ENCODE measurements at places on chromosomes 11 and 22. TPM values are rescaled to one million over a fixed set of nuclear protein-coding genes. Genes with fewer than 3 reads are reported as not detected.

- H3K27me3 ChIP-seq, result no peaks in the 10 kb centered on the region
- no peaks in the 10 kb centered on the region for H3K36me3 ChIP-seq
- no peaks in the 10 kb centered on the region for H3K4me1 ChIP-seq
These were observed 74.5 kb upstream of the RAB38 start for GRCh38 chr11:88249706-88250105.

Gene SYT12
- total RNA-seq, result not detected

Gene PIK3C2A
- total RNA-seq, result 33.9 TPM

Gene INPP5J
- 0.35 TPM for total RNA-seq

- H3K27me3 ChIP-seq, result no peaks in the 10 kb centered on the region
- no peak overlapping the region for H3K27ac ChIP-seq
- no peaks in the 10 kb centered on the region for H3K4me1 ChIP-seq
- H3K36me3 ChIP-seq, result no peaks in the 10 kb centered on the region
These were observed 30.8 kb downstream of the GLYATL2 start for GRCh38 chr11:58813693-58814092.

- no peak overlapping the region for H3K27ac ChIP-seq
- DNase-seq, result no peak
- no peaks in the 10 kb centered on the region for H3K27me3 ChIP-seq
- H3K4me1 ChIP-seq, result no peaks in the 10 kb centered on the region
- H3K36me3 ChIP-seq, result no peaks in the 10 kb centered on the region
These were observed 22.2 kb downstream of the CASP5 start for GRCh38 chr11:105000797-105001196.

Gene MUC2
- total RNA-seq, result not detected

Gene CCDC73
- not detected for total RNA-seq

GRCh38 chr22:39955675-39956074 lies 4.5 kb upstream of the TMA7B start:
- H3K4me1 ChIP-seq, result peaks cover 26% of the 10 kb centered on the region
- H3K4me3 ChIP-seq, result no peak overlapping the region
- H3K27ac ChIP-seq, result no peak overlapping the region
- H3K27me3 ChIP-seq, result peaks cover 18% of the 10 kb centered on the region
- no peak for DNase-seq

DNA sequence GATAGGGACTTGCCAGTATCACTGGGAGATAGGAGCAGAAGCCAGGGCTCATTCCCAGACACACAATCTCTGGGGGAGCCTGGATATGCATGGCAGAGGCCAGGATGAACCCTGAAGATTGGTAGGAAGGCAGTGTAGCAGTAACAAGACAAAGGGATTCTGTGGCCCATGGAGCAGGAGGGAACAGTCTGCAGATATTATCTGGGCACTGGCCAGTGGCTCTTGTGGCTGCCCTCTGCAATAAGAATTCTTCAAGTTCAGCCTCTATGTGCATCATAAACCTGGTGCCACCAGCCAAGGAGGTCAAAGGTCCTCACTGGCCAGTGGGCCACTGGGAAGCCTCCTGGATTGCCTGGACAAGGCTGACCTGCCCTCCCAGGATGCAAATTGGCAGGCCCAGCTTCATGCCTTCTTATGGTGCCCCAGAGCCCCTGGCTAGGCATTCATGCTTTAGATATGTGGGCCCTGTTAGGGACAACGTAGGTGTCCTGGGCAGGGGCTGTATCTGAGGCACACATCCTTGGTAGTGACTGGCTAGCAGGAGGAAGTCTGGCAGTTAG lies 29.2 kb downstream of the KCNQ1OT1 start:
- no peak overlapping the region for H3K4me3 ChIP-seq
- H3K27me3 ChIP-seq, result no peaks in the 10 kb centered on the region
- peaks cover 26% of the 10 kb centered on the region for H3K36me3 ChIP-seq
- peaks cover 38% of the 10 kb centered on the region for H3K4me1 ChIP-seq
- no peak for DNase-seq

Gene OR52H1
- 0.22 TPM for total RNA-seq

- peaks cover 2% of the 10 kb centered on the region for H3K36me3 ChIP-seq
- no peak overlapping the region for H3K4me3 ChIP-seq
These were observed 98.8 kb downstream of the PKNOX2 start for GRCh38 chr11:125263268-125263790.

Data from muscle of leg (tissue), 16 donors.